Activated CD4-positive, alpha-beta T cell treated with anti-CD3 and anti-CD28 coated beads, Interleukin-2, amount 10 ng/mL, durations not matched to agents 7 days and 5 days (primary cell): ENCODE measurements at places on chromosomes 16 and 17. TPM values are rescaled to one million over a fixed set of nuclear protein-coding genes. Genes with fewer than 3 reads are reported as not detected.

DNA sequence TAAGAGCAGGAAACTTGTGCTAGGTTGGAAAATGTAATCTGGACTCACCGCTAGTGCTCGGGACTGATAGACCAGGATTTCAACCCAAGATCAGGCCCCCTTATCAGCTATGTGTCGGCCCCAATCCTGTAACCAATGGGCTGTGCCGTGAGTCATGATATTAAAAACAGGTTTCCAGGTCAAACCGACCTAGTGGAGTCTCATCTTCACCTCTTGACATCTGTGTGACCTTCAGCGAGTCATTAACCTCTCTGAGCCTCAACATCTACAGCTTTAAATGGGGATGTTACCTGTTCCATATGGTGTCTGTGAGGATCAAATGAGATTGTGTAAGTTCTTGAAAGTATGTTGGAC is 512 bp downstream of the PMM2 start:
- peak; percentile 21 for DNase-seq

- DNase-seq, result no peak
These were observed 19.4 kb downstream of the RHOT1 start for GRCh38 chr17:32161506-32162365.

REXO5 gene
- total RNA-seq, result 9.8 TPM

LRRC46 gene
- total RNA-seq, result 0.79 TPM

- peak; percentile 61 for DNase-seq
These were observed 6.4 kb upstream of the GGT6 start for GRCh38 chr17:4566785-4567184.

DNA sequence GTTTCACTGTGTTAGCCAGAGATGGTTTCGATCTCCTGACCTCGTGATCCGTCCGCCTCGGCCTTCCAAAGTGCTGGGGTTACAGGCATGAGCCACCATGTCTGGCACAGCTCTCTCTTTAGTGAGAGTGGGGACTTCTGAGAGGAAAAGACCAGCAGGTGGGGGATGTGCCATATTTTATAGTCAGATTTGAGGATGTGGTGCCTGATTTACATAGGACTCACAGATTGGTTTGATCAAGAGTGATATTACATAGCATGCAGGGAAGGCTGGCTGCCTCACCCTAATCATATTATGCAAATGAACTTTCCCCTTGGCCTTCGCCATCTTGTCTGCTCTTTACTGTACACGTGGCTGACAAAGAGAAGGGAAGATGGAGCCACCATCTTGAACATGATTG is 28.1 kb upstream of the MAPK3 start:
- DNase-seq, result no peak

GRCh38 chr16:47392081-47392480 is 68.8 kb downstream of the ITFG1 start:
- DNase-seq, result peak; percentile 25

GRB2 gene
- total RNA-seq, result 150 TPM

RHOT2 gene
- total RNA-seq, result 150 TPM

TGFB1I1 gene
- 0.48 TPM for total RNA-seq

ASB16 gene
- not detected for total RNA-seq

GRCh38 chr17:80925688-80926335 is 65.8 kb upstream of the CHMP6 start:
- DNase-seq, result no peak

GRCh38 chr16:89052191-89052889 is 41.3 kb upstream of the ACSF3 start:
- DNase-seq, result no peak
